HepG2 (cell line): ENCODE measurements at places on chromosomes 12 and 14.

DNA sequence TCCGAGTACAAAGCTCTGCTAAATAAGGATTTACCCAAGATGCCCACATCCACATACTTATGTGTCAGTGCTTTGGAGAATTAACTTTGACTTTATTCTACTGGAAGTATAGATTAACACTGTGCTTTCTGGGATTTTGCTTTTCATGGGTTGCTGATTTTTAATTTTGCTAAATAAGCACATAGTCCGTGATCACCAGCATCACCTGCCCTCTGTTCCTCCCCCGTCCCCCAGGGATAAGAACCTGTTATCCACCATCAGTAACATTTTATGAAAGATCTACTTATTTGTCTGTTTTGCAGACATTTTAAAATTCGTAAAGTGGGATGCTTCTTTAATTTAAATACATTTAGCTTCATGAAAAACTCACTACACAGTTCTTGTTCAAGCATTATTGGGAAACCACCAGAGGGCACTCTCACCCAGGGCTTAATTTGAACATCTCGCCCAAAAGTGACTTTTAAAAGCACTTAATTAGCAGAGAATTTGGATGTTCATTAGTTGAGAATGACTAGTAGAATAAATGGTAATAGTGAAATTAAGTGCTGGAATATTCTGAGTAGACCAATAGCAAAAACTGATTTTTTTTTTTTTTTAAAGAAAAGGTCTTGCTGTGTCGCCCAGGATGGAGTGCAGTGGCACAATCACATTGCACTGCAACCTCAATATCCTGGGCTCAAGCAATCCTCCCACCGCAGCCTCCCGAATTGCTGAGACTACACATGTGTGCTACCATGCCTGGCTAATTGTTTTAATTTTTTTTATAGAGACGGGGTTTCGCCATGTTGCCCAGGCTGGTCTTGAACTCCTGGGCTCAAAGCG, 35.7 kb downstream of the MRPL42 start:
- peak; percentile 33 for DNase-seq

DNA sequence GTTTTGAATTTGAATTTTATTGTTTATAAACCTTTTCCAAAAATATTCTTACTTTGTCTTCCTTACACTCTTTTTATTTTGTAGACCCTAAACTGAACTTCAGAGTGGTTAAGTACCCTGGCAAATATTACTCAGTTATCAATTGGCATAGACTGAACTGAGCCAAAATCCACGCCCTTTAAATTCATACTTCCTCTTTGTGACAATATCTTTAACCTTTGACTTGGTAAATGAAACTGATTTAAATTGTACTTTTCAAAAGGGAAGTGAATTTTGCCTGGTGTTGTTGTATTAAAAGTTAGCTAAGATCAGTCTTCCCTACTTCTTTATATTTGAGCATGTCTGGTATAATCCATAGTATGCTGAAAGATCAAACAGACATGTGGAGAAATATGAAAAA, 184.3 kb upstream of the USP15 start:
- DNase-seq = no peak

DNA sequence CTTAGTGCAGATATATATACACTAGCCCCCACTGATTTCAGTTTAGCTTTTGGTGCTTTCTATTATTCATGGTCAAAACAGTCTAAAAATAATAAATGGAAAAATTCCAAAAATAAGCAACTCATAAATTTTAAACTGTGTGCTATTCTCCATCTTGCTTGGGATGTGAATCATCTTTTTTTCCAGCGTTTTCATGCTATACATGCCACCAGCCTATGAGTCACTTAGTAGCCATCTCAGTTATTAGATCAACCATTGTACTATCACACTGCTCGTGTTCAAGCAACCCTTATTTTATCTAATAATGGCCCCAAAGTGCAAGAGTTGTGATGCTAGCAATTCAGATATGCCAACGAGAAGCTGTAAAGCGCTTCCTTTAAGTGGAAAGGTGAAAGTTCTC, 73.9 kb upstream of the KRR1 start:
- DNase-seq = no peak

GRCh38 chr12:122099280-122099749, 20.8 kb downstream of the MLXIP start:
- no peak for DNase-seq

- DNase-seq = no peak
Observed at GRCh38 chr12:39692258-39692853, 72.8 kb upstream of the ABCD2 start.

GRCh38 chr14:49766839-49767238, 1.1 kb upstream of the KLHDC2 start:
- no peak for DNase-seq

- DNase-seq = no peak
Observed at GRCh38 chr12:124295431-124296058, 652 bp downstream of the RFLNA start.

GRCh38 chr12:1644534-1645438, 15.8 kb downstream of the WNT5B start:
- DNase-seq = no peak

- DNase-seq = peak; percentile 28
Observed at GRCh38 chr12:1083889-1084262, 92.9 kb downstream of the ERC1 start.

DNA sequence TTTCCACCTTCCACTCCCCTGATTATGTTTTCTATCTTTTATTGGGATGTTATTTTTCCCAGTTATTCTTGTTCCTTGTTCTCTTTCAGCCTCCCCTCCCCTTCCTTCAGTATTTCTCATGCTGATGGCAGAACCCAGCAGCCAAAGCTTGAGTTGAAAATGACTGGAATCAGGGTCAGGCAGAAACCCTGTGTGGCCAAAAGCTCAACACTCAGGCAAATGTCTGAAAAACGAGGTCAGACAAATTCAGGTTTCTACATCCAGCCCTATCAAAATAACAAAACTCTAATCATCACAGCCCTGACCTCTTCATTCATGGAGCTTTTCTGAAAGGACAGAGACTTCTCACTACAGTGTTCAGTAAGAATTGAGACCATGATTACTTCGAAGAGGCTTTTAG, 134.6 kb downstream of the PTPRR start:
- no peak for DNase-seq

DNA sequence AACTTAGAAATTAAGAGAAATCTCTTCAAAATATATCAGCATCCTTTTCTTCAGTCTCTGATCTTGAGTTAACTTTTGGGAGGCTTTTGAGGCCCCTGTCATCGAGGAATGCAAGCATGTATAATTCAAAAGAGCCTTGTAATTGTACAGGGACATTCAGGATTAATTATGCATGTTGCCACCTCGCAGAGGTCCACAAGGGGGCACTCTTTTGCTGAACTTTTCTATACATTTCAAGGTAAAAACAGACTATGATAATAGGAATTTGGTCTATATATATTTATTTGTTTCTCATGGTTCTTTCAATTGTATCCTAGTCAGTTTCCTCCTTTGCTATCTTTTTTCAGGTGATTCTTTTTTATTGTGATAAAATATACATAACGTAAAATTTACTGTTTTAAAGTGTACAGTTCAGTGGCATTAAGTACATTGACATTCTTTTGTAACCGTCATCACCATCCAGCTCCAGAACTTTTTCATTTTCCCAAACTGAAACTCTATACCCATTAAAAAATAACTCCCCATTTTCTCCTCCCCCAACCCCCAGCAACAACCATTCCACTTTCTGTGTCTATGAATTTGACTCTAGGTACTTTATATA, 47.0 kb upstream of the SLC2A13 start:
- DNase-seq = peak; percentile 20

DNA sequence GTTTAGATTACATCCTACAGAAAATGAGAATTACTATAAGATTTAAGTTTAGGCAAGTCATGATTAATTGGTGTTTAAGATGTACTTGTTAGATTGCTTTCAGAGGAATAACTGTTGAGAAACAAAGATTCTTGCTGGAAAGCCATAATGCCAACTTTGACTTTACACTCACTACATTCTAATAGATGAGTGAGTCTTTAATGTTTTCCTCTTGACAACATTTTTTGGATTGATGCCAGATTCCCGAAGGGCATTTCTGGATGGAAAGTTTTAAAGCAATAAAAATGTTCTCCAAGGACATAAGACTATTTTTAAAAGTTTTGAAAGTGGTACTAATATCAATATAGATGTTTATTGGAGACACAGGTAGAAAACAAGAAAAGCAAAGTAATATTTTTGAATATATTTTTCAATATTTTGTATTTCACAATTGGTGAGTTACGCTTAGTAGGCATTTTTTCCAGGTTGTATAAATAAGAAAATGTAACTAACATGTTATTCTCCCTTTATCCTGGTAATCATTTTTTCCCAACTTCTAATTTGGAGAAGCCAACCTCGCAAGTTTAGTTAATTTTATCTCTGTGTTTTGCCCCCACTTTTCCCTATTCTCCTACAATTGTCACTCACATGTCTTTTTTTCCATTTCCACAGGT, 307.3 kb downstream of the CEP128 start:
- DNase-seq = no peak

DNA sequence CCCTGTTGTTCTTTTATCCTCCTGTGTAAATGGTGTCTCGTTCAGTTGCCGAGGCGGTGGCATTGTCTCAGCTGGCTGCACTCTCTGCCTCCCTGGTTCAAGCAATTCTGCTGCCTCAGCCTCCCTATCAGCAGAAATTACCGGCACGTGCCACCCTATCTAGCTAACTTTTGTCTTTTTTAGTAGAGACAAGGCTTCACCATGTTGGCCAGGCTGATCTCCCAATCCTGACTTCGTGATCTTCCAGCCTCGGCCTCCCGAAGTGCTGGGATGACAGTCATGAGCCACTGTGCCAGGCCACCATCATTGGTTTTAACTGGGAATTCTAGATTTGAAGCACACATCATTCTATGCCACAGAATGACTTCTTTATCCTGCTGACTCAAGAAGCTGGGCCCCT, 175.3 kb upstream of the ALG10B start:
- DNase-seq = no peak

- no peak for DNase-seq
Observed at GRCh38 chr12:113186666-113187325, 1.3 kb downstream of the RITA1 start.

- DNase-seq = no peak
Observed at GRCh38 chr12:102513739-102514138, 33.4 kb upstream of the IGF1 start.

GRCh38 chr12:2479851-2480535, 314.8 kb upstream of the FKBP4 start:
- DNase-seq = no peak

GRCh38 chr12:26135571-26135970, 10.7 kb upstream of the BHLHE41 start:
- DNase-seq = no peak

- no peak for DNase-seq
Observed at GRCh38 chr14:77120771-77121743, 20.5 kb downstream of the ZDHHC22 start.

DNA sequence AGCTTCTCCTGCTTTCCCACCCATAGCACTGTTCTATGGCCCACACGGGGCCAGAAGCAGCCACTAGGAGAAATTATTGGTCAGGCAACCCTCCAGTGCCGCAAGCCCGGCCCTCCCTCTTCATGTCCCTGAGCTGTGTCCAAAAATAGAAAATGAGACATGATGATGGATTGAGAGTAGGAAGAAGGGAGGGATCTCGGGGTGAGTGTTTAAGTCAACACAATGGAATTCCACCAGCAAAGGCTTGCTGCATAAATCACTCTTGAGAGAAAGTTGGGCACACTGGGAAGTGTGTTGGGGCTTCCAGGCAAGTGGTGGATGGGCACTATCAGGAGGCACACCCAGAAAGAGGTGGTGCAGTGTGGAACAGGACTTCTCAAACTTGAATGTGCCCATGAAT, 94.2 kb downstream of the LLPH start:
- DNase-seq = peak; percentile 60

DNA sequence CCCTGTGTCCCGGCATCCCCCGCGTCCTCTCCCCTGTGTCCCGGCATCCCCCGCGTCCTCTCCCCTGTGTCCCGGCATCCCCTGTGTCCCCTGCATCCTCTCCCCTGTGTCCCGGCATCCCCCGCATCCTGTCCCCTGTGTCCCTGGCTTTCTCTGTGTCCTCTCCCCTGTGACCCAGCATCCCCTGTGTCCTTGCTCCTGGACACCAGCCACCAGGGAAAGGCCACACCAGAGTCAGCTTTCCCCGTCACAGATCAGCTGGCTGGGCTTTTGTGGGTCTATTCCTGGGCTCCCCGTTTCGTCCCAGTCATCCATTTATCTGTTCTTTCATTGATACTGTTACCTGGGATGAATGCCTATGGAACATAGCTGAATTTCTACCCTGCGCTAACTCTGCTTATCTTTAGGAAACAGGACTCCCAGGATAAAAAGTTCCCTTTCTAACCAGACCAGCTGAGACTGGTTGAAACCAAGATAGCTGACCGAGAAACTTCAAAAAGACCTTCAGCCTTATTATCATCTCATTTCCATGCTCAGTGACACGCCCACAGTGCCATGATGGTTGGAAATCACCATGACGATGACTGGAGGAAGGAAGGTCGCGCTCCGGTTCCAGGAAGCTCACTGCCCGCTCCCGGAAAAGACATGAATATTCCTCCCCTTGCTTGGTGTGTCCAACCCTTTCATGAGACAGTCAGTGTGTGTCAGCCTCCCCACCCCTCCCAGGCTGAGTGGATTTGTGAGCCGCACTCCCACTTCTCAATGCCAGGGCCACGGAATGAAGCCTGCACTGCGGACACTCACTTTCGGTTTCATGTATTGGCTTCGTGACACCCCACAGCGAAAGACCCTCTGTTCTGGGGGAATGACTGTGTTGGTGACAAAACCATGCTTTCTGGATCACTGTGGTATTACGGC, 276.4 kb upstream of the SFSWAP start:
- no peak for DNase-seq

DNA sequence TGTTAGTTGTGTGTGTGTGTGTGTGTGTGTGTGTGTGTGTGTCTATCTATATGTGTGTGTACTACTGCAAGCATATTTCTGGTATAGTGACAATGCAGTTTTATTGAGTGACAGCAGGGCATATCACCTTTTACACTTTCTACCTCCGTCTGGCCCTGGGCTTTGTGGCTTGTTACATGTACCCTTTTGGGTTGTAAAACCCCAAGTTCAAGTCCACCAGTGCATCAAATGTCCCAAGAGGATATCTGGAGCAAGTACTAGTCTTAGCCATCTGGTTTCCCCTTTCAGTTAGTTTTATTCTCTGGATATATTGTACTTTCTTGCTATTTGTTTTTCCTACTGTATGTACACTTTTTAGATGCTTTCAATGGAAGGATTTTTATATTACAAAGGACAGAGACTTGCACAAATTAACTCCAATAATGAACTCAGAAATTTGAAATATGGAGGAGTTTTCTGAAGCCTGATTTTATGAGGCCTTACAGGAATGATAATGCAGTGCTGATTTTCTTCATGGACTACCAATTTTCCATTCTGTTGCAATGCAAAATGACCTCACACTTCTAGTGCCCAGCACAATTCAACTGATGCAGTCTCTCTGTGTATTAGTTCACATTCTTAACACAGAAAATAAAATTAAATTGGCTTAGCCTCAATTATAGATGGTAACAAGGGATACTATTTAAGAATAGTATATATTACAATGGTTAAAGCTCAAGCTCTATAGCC, 29.1 kb downstream of the SLC16A7 start:
- no peak for DNase-seq

GRCh38 chr12:84594157-84594556, 318.4 kb downstream of the SLC6A15 start:
- no peak for DNase-seq

- DNase-seq = no peak
Observed at GRCh38 chr14:60867503-60868172, 113.2 kb downstream of the TRMT5 start.
